T-helper 2 cell (primary cell): ENCODE measurements at places on chromosomes 6 and 20.

- no peak for DNase-seq
Measured at GRCh38 chr6:14135893-14136539, 18.4 kb downstream of the CD83 start.

GRCh38 chr6:125869427-125869826 is 78.7 kb downstream of the NCOA7 start:
- DNase-seq, result no peak

- DNase-seq, result no peak
Measured at GRCh38 chr6:39471954-39472659, 149.6 kb upstream of the KCNK16 start.

GRCh38 chr6:35993150-35993549 is 31.3 kb downstream of the SLC26A8 start:
- DNase-seq, result no peak

DNA sequence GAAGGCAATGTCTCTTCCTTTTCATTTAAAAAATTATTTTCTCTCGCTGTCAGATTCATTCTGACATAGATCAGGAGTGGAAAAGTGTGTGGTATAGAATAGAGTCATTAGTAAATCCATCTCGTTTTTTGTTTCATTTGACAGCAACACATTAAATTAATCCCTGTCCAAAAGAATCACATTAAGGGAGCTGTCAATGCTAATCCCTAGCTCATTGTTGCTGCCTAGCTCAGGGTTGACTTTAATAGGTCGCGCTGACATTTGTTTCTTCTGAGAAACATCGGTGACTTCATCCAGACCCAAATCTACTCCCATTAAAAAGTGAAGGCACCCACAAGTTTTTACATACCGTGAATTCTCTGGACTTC is 25.4 kb upstream of the MAP3K7 start:
- DNase-seq, result no peak

DNA sequence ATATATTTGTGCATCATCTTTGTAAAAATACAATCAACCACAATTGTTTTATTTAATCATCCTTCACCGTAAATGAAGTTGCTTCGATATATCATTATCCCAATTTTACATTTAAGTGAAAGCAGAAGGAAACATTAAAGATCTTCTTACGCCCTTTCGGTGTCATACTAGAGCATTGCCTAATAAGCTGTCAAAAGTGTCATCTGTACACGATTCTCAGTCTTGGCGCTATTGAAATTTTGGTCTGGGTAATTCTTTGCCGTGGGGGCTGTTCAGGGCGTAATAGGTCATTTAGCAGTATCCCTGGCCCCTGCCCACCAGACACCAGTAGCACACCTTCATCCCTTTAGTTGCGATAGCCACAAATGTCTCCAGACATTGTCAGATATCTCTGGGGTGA is 40.4 kb upstream of the TMEM170B start:
- no peak for DNase-seq

GRCh38 chr20:10609276-10609675 is 64.5 kb downstream of the JAG1 start:
- DNase-seq, result no peak

DNA sequence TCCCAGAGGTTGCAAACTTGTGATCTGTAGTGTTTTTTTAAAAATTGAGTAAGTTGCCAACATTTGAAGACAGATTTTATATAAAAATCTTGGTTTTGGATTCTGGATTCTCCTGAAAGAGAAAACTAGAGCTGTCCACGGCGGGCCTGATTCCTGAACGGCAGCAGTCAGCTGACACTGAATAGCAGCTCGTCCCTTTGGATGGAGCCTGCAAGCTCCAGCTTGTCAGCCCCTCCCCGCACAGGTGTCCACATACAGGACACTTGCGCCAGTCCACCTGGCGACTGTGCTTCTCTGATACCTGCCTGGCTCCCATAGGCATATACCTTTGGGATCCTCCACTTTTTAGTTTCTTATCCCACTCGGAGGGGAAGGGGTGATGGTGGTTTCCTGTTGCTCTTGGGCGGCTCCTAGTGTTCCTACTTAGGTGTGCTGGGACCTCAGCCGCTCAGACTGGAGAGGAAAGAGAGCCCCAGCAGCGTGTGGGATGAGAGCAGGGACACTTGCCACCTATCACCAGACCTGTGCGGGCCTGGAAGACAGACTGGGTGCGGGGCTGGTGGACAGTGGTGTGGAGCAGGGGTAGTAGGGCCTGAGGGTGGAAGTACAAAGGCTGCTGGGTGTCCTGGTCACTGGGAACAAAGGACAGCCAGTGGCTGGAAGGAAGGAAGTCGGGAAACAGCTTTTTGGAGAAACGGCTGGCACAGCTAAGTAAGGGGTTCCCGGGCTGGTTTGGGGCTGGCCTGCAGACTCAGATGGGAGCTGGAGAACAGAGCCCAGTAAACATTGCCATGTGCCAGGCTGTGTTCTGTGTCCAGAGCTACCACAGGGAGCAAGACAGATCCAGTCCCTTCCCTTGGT is 18.3 kb downstream of the GHRH start:
- no peak for DNase-seq

GRCh38 chr20:37392441-37393195 is 46.7 kb downstream of the SRC start:
- no peak for DNase-seq

GRCh38 chr6:30019819-30020218 is 41.2 kb upstream of the POLR1H start:
- no peak for DNase-seq

DNA sequence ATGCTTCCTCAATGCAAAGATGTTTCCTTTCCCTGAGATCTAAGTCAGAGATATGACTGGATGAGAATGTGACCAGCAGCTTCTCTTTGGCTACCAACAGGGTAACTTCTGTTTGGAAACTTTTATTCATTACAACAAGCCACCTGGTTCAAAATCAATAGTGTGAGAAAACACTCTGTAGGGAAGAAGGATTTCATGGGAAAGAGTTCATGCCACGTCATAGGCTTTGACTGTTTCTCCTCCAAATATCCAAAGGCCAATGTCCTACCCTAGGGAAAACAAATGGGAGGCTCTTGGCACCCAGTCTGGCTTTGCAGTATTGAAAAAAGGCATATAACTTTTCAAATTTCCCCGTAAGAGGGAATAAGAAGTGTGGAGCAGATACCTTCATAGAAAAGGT is 245.5 kb downstream of the FNDC1 start:
- DNase-seq, result no peak

- DNase-seq, result no peak
Measured at GRCh38 chr6:156869980-156870398, 92.8 kb downstream of the ARID1B start.

DNA sequence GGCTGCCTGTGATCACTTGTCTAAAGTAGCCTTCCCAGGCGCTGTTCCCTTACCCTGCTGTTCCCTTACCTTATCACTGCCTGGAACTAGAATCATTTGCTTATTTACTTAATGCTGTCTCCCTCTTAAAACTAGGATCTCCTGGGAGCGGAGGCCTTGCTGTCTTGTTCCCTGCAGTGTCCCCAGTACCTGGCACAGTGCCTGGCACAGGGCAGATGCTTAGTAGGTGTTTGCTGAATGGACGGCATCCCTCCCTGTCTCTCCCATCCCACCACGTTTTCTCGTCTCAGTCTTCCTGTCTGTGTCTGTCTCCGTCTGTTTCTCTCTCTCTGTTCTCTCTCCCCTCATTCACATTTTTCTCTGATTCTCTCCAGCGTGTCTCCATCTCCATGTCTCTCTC is 99.9 kb upstream of the MYL9 start:
- no peak for DNase-seq

- no peak for DNase-seq
Measured at GRCh38 chr6:124148236-124148957, 344.7 kb downstream of the NKAIN2 start.

DNA sequence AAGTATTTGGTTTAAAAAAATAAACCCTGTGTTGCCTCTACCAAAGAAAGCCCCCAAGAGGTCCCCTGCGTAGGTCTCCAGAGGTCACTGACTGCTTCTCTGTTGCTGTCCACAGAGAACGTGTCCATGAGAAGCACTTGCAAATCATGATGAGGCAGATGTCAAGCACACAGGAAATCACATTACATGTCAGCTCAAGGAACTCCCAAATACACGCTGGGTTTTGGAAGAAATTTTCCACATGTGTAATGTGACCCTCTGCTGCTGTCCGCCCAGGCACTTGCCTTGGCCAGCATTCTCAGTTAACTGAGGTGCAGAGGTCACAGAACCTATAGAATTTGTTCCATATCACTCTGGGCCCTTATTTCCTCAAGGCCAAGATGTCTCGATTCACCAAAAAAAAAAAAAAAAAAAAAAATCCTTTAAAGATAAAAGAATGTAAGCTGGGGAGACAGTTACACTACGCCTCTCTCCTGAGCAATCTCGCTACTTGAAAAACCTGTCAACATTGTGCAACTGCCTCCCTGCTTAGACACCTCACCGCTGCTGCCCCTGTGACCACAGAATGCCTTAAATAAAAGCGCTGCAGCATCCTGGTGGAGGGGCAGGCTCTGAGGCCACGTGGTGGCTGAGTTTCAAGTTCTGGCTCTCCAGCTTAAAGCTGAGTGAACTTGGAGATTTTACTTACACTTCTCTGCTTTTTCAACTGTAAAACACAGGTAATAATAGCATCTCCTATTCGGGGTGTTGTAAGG is 42.3 kb downstream of the SLC22A23 start:
- DNase-seq, result peak; percentile 75

GRCh38 chr6:143099647-143100046 is 39.0 kb downstream of the AIG1 start:
- DNase-seq, result no peak

GRCh38 chr6:60643870-60644269 is 1642.2 kb downstream of the KHDRBS2 start:
- no peak for DNase-seq

GRCh38 chr6:20234136-20234535 is 21.9 kb upstream of the MBOAT1 start:
- DNase-seq, result no peak

GRCh38 chr6:44219815-44220784 is 3.3 kb upstream of the SLC29A1 start:
- no peak for DNase-seq

DNA sequence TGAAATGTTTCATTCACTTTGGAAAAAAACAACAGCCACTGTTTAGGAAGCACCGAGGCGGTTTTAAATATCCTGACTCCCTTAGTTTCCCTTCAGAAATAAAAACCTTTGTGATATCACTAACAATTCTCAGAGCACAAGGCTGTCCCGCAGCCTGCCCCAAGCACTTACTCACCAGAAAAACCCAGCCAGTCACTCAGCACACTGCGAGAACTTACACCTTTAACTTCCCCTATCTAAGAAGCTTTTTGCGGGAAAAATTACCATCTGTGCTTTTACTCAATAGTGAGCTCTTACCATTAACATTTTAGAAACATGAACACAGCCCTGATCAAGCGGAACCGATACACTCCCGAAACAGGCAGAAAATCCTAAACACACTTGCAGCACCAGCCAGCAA is 9.3 kb downstream of the ZBTB46 start:
- no peak for DNase-seq

- DNase-seq, result no peak
Measured at GRCh38 chr6:159043251-159043650, 1.5 kb downstream of the TAGAP start.

DNA sequence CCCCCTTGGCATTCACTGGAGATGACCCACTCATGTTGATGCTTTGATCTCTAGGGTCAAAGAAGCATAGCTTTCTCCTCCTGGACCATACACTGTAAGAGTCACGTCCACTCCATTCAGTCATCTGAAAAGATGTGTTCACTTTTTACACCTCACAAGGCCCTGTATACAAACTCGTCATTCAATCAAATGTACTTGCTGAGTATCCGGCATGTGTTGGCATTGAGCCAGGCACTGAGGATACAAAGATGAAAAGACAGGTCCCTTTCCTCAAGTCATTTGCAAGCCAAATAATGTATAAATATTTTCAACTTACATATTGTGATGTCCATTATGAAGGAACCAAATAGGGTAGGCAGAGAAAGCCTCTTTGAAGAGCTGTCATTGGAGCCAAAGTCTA is 32.6 kb upstream of the CSNK2A1 start:
- no peak for DNase-seq

GRCh38 chr6:119986934-119987549 is 637.5 kb upstream of the MAN1A1 start:
- DNase-seq, result no peak

DNA sequence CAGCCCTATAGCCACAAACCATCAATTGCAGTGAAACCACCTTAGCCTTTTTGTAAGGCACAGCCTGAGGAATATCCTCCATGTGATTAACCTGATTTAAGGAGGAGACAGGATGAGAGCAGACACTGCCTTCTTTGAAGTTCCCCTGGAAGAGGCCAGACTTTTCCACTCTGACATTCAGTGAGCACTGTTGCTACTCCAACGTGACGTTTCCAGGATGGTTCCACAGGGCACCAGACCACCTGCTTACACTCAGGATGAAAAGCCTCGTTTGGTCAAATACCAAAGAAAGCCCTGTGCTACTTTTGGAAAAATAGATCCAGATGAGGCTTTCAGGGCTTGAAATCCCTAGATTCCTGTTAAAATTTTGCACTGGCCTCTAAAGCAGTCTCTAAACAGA is 1102.1 kb upstream of the FLRT3 start:
- DNase-seq, result no peak

DNA sequence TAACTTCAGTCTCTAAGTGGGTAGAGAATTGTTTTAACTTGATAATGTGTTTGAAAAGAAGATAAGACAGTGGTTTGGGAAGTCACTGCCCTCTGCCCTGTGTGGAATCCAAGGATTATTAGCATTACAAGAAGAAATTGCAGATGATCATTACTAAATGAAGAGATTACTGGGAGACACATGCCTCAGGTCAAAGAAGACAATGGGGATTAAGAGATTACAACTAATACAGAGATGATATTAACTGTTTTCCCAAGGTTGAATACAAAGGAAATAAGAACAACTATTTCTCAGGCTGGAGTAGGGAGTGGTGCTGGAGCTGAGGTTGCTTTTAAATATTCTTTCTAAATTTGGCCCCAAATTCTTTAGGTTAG is 166.0 kb downstream of the TRMT11 start:
- no peak for DNase-seq

DNA sequence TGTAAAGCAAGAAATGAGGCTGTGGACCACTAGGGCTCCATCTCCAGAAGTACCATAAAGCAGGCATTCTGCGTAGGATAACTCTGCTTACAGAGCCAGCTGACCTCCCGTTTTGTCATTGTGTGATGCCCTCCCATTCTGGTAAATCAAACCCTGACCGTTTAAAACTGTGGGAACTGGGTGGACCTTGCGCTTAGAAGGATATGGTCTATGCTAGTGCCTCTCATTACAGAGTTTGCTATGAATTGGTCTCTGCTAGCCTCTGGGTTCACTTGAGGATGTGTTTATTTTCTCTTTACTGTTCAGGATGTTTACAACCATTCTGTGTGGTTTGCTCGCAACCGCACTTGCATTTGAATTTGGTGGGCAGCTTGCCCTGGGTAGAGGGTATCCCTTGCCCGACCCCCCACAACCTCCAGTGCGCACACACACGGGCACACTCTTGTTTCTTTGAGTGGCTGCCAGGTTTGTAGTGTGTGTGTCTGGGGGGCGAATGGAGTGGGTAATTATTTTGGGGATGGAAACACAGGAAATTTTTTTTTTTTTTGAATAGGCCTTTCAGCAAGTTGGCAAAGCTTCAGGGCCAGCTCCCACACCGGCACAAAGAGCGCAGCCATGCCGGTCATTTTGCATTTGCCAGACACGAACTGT is 198.3 kb downstream of the JARID2 start:
- no peak for DNase-seq

GRCh38 chr6:155916846-155917624 is 461.4 kb upstream of the NOX3 start:
- DNase-seq, result no peak
